ENCODE measurements at places on chromosomes 13 and 19.

DNA sequence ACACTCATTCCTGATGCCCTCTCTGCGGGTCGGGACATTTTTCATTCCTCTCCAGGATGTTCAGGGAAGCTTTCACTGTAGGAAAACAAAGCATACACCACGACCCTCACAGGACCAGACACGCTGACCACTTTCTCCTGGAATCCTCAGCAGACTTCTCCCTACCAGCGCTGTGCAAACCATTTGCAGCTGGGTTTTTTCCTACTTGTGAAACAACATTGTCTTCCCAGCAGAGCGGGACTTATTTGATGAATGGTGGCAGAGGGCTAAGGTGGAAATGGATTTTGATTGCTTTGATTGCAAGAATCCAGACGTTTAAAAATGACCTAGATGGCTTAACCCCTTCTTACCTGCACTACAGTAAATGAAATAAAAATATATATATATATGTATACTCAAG is 265.9 kb downstream of the TBC1D4 start:
- DNase-seq, result no peak

DNA sequence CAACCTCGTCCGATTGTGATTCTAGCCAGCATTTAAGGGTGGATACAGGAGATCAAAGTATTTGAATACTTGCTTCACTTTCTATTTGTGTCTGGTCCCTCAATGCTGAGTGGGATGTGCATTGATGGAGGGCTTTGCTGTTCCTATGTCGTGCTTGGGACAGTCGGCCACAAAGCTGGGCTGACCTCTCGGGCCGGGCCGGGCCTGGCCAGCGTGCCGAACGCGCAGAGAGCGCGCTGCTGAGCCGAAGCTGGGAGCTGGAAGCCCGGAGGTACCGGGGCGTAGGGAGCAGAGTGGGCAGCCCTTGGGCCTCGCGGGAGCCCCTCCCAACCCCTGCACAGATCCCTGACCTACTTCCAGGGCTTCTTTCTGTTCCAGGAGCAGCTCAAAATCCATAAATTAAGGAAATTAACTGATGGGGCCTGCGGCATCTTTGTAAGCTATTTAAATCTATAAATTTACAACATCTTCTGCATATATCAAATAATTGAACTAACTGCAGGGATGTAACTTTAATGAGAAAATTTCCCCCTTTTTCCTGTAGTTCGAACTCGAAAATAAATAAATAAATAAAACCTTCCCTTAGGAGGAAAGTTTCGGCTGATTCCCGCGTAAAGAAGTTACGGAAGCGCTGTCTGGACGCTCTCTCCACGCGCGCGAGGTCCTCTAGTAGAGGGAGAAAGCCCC is 1.8 kb upstream of the KCTD15 start:
- no peak for DNase-seq

DNA sequence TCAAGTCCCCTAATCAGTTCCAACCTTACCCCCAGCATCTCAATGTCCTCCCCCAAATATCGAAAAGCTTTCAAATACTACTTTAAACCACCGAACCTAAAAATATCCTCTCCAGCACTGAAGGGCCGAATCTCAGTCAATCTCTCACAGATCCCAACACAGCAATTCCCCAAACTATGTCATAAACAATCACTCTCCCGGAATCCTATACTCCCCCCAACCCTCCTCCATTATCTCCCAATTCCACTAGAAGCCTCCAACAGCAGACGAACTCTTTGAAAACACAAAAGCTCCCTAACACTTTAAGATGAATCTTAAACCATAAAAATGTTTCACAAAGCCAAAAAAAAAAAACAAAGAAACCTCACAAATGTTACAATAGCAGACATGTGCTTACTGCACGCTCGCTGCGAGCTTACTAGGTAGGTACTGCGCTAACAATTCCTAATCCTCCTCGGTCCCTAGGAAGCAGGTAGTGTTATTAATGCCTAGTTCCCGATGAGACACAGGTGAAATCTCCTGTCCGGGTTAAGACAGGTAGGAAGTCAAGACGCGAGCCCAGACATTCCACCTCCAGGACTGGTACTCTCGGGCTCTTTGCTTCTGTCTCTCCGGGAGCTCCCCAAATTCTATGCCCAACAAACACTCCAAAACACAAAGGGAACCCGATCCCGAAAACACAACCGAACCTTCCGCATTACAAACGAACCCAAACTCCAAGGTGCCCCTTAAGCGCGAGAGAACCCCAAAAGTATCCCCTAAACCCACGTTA is 14.2 kb downstream of the FBXO46 start:
- no peak for DNase-seq

- no peak for DNase-seq
These were observed 29.6 kb upstream of the CALM3 start for GRCh38 chr19:46571495-46571894.

GRCh38 chr19:902446-903226 is 9.4 kb downstream of the RNU6-9 start:
- DNase-seq, result no peak

GRCh38 chr19:13794398-13794756 is 866 bp upstream of the ZSWIM4 start:
- no peak for DNase-seq

- DNase-seq, result no peak
These were observed 29.1 kb upstream of the CSNK1A1L start for GRCh38 chr13:37134411-37135041.

GRCh38 chr19:56980906-56981305 is 138.9 kb upstream of the USP29 start:
- no peak for DNase-seq

- no peak for DNase-seq
These were observed 11.9 kb upstream of the PIK3R2 start for GRCh38 chr19:18141031-18141430.

DNA sequence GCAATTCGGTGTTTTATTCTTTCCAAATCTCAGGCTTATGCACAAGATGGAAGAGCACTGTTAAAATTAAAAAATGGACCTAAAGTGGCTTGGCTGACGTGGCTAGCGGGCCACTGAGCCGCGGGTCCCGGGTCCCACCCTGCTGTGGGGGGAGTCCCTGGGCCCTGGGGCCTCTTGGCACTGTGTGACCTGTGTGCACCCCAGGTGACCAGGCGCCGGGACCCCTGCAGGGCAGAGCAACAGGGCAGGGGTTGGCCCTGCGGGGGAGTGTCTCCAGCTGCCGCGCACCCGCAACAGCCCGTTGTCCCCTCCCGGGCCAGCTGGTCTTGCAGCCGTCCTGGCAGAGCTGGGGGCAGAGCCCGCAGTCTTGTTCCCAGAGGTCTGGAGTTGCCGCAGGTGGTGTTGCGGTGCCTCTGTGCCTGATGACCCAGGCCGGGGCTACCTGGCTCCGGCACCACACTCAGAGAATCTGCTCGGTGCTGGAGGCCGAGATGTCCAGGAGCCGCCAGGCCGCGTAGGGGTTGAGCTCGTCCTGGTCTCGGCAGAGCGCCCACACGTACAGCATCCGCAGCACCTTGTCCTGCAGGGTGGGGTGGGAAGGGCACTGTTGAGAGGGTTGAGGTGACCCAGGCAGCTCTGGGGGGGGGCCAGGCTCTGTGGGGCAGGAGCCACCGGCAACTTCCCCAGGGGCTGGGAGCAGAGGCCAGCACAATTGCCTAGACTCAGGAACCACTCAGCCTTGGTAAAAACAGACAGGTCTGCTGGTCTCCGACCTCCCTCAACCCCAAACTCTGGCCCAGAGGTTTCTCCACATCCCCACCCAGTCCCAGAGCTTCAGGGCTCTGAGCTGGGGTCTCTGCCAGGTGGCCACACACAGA is 1.0 kb upstream of the CTXN1 start:
- no peak for DNase-seq

DNA sequence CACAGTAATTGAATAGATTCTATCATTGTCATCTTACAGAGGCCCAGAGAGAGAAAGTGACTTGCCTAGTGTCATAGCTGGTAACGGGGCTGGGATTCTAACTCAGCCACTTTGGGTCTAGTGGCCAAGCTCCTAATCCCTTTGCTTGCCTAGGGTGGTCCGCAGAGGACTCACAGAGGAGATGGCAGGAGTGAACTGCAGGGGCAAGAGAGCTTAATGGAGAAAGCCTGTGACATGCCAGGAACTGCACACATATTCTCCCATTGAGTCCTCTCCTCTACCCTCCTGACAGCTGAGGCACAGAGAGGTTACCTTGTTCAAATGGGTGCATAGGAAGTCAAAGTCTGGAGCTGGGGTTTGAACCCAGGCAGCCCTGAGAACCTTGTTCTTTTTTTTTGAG is 2.7 kb downstream of the LSR start:
- DNase-seq, result no peak

DNA sequence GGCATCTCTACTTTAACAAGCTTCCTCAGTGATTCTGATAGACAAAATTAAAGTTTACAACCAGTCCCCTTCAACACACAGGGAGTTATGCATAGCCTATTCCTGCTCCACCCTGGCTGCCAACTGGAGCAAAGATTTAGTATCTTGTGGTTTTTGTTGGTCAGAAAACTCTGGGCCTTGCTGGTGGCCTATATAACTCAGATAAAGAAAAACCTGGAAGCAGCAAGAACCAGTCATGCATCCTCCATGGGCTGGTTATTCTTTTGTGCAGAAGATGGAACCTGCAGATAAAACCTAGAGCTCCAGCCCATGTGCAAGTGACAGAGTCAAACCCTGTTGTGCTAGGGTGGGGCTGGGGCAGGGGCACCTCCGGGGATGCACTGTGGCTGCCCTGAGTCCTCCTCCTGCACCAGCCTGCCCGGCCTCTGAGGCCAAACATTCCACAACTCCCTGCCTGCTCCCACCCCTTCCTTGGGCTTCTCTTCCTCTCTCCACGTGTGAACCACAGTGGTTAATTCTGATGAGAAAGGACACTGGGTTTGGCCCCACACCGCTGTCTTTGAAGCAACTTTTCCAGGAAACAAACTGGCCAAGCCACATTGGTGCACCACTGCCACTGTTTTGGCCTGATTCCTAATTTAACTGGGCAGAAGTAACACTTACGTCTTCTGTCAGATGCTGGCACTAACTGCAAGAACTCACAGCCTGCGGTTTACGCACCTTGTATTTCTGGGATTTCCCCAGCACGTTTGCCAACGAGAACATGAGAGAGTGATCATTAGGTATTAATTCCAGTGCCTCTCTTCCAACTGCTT is 23.3 kb upstream of the GGACT start:
- DNase-seq, result no peak

DNA sequence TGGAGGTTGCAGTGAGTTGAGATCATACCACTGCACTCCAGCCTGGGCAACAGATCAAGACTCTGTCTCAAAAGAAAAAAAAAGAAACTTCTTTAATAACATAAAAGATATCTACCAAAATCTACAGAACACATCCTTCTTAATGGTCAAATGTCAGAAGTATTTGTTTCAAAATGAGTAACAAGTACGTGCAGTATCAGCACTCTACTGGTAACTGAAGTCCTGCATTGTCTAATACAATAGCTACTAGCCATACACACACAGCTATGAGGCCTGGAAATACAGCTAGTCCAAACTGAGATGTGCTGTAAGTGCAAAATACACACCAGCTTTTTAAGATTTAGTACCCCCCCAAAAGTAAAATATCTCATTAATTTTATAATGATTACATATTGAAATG is 88.1 kb downstream of the TSC22D1 start:
- no peak for DNase-seq

DNA sequence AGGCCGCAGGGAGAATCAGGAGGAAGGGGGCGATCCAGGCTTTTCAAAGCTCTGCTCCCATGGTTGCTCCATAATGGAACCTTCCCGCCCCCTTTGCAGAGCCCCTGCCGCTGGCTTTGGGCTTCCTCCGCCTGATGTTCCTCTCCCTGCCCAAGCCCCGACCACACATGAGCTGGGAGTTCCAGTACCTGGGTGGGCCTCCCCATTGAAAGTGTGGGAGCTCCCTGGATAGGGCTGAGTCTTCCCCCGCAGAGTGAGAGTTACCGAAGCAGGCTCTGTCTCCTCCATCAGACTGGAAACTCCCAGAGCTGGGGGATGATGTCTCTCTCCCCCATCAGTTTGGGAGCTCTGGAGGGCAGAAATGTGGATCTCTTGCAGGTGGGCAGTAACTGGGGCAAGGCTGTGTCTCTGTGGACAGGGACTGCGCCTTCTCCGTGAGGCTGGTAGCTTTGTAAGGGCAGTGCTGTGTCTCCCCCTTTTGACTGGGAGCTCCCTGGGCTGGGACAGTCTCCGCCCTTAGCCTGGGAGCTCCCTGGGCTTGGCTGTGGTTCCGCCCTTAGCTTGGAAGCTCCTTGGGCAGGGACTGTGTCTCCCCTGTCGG is 722 bp downstream of the DCAF15 start:
- no peak for DNase-seq

Measured in activated CD4-positive, alpha-beta T cell treated with anti-CD3 and anti-CD28 coated beads for 24 hours (primary cell).